ENCODE measurements at places on chromosomes 2 and 18.

GRCh38 chr2:190506666-190507065 is 27.9 kb downstream of the NEMP2 start:
- no peak for DNase-seq

DNA sequence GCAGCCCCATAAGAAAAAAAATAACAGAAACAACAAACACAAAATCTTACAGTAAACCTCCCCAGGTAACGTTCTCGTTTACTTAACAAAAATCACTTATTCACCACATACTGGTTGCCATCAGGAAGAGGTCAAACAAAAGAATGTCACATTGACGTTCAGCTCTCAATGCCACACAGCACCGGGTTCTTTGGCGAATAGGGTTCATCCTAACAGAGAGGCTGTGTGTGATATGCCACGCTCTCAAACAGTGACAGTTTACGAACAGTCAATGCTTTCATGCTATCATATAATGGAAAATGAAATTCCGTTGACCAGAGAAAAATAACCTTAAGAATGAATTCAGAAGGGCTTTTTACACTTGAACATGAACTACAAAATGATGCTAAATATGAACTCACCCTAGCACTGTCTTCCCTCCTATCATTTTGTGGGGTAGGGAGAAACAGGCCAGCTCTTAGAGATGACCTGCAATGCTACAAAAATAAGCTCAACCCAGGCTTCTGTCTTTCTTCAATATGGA is 2.0 kb downstream of the TMEM163 start:
- no peak for DNase-seq

- DNase-seq, result no peak
These were observed 247.0 kb downstream of the AGAP1 start for GRCh38 chr2:235740821-235741220.

DNA sequence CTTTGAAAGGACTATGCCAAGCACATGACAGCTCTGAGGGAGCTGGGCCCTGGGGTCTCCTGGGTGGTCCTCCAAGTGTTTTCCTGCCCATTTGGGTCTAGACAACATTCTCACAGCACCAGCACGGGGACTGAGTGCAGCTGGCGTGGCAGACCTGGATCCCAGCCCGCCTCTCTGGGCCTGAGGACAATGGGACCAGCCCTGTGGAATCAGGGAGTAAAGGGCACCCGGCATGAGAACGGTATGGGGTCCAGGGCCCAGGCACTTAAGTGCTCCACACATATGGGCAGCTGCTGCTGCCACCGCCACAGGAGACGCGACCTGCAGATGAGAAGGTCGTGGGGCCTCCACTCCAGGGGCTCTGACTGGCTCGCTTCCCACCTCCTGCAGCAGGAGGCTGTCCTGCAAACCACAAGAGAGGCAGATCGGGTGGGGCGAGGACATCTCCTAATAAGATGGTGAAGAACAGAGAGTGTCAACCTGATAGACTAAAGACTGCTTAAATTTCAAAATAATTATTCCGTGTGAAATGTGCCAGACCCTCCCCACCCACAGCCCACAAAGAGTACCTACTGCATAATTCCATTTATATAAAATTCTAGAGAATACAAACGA is 46.3 kb downstream of the FAM178B start:
- no peak for DNase-seq

GRCh38 chr18:39647627-39648534 is 2082.3 kb upstream of the CELF4 start:
- DNase-seq, result peak; percentile 86

- DNase-seq, result peak; percentile 46
These were observed 891 bp upstream of the KHK start for GRCh38 chr2:27085673-27086089.

- no peak for DNase-seq
These were observed 164.4 kb downstream of the TSN start for GRCh38 chr2:121919803-121920202.

GRCh38 chr2:239249776-239250175 is 151.0 kb downstream of the HDAC4 start:
- no peak for DNase-seq

DNA sequence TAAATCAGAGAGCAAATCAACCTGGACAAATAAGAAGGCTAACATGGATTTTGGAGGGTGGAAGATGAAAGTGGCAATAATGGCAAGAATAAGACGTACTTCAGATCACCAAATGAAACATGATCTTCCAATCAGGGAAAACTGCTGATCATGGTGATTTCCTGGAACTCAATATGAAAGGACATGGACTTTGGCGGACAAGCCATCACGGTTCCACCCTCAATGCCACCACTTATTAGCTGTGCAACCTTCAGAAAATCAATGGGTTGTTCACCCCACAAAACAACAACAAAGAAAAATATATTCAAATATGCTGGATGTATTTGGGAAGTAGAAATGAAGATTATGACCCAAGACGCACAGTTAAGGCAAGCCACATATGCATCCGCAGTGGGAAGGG is 81.7 kb downstream of the PPP1R1C start:
- no peak for DNase-seq

DNA sequence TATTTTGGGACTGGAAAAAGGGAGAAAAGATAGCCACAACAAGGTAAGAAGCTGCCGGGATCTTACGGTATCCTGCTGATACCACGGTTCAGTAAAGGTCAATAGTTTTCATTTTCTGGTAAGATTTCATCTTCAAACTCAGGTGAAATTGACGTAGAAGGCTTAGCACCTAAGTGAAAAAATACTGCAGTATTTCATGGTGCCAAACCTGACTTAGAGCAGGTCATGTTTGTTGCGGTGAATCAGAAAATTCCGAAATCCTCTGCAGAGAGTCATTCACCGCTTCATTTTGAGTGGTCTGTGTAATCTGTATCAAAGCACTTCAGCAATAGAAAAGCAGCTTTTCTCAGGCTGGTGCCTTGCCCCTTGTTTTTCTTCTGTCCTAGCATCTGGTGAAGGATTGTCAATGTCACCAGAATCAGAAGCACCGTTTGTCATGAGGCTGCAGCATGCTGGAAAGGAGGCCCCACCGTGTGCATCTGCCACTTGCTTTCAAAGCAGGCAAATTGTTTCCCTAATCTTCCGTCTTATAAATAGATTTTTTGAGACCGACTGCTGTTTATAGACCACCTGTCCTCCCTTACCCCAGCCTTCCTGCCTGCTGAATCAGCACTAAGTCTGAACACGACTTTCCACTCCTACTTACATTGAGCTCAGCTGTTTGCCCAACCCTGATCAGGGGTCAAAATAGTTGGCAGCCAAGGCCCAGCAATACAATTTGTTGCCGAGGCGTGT is 156.3 kb downstream of the EML6 start:
- no peak for DNase-seq

- no peak for DNase-seq
These were observed 205.4 kb downstream of the HDAC4 start for GRCh38 chr2:239195318-239195871.

DNA sequence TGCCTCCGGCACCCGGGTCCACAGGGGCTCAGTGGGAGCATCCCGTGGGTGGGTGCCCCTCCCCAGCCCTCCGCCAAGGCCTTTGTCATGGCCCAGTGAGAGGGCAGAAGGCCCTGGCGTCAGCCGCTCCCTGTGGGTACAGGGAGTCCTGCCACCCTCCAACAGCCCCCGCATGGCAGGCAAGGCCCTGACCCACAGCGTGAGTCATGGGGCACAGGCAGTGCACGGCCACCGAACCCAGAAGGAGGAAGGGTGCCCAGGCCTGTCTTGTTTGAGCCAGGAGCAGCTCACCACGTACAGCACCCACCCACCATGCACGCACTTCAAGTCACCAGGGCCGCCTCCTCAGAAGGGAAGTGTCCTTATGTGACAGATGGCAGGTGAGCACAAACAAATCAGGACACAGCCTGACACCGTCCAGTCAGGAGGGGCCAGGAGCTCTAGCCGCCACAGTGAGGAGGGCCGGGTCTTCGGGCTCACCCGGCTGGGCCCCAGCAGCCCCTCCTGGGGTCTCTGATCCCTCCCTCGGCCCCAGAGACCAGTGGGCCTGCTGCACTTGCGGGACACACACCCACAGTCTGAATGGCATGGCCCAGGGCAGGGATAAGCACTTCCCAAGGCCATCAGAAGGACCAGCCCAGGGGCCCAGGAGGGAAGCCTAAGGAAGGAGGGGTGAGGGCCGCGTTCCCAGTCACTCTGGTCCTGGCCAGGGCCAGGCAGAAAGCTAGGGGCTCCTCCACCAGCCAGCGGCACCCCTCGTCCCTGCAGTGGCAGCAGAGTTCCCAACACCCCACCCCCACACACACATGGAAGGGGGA is 25.8 kb downstream of the BIN1 start:
- DNase-seq, result no peak

DNA sequence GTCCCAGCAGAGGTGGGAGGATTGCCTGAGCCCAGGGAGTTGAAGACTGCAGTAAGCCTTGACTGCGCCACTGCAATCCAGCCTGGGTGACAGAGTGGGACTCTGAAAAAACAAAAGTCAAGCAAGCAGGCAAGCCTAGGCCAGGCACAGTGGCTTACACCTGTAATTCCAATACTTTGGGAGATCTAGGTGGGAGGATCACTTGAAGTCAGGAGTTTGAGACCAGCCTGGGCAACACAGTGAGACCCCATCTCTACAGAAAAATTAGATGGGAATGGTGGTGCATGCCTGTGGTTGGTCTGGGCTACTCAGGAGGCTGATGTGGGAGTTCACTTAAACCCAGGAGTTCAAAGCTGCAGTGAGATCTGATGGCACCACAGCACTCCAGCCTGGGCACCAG is 28.6 kb downstream of the STARD7 start:
- DNase-seq, result no peak

GRCh38 chr2:39689272-39689841 is 23.6 kb downstream of the TMEM178A start:
- no peak for DNase-seq

GRCh38 chr2:99442837-99443236 is 47.0 kb downstream of the REV1 start:
- peak; percentile 49 for DNase-seq

GRCh38 chr2:34147780-34148179 is 548.7 kb upstream of the FAM98A start:
- no peak for DNase-seq

- DNase-seq, result no peak
These were observed 79.7 kb upstream of the APCDD1 start for GRCh38 chr18:10374636-10375293.
